SW 1271 (cell line): ENCODE measurements at places on chromosomes 5 and 9.

DNA sequence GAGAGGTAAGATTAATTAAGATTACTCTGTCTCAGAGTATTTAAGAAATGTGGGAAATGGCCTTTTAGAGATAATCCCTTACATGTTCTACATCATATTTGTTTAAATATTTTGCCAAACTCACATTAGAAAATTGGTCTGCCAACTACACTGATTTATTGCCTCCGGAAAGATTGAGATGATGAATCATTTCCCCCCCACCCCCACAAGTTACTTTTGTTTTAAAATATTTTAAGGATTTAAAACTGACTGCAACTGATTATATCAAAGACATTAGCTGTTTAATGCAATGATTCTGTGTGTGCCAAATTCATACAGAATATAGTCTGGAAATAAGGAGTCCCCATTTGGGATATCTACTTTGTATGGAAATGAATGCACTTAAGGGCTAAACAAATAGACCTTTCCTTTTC lies 674.4 kb downstream of the PRR16 start:
- DNase-seq = no peak

DNA sequence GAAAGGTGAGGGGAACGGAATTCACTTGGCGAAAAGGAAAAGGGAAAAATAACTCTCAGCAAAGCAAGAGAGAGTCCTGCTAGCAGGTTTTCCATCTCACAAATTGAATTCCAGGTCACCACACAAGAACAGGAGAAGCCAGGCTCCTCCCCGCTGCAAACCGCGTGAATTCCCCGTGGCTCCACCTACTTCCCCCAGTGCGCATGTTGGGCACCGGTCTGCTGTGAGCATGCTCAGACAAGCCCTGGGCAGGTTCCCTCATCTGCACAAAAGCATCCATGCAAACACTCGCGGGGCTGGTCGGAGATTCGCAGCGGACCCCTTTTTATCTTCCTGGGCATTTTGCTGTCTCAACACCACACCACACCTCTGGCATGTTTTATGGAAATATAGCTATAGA lies 58.5 kb upstream of the S1PR3 start:
- DNase-seq = peak; percentile 34

- DNase-seq = no peak
Observed at GRCh38 chr5:122067390-122067789, 10.7 kb downstream of the LOX start.

- no peak for DNase-seq
Observed at GRCh38 chr5:180648658-180649296, 623 bp downstream of the FLT4 start.

DNA sequence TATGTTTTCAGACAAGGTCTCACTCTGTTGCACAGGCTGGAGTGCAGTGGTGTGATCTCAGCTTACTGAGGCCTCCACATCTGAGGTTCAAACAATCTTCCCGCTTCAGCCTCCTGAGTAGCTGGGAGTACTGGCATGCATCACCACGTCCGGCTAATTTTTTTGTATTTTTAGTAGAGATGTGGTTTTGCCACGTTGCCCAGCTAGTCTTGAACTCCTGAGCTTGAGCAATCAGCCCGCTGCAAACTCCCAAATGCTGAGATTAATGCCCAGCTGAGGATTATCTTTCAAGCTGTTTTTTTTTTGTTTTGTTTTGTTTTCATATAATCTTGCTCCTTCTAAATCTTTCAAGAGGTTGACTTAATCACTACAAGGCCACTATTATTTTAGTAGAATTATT lies 47.3 kb upstream of the SLC28A3 start:
- DNase-seq = no peak

DNA sequence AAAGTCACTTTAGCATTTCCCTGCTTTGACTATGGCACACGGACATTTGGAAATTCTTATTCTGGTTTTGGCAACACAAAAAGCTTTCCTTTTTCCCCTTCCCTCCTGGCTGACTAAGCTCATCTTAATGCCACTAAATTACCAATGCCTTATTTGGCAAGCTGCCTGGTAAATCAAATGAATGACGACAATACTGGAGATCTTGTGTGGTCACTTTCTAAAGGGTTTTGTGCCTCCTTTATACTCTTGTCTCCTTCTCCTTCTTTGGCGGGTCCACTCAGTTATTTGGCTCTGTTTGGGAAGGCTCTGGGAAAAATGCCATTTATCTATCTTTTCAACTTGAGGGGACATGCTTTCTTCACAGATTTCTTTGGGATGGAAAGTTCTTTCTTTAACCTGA lies 34.9 kb downstream of the SH3GL2 start:
- no peak for DNase-seq

- no peak for DNase-seq
Observed at GRCh38 chr5:172525996-172526360, 71.7 kb upstream of the SH3PXD2B start.

DNA sequence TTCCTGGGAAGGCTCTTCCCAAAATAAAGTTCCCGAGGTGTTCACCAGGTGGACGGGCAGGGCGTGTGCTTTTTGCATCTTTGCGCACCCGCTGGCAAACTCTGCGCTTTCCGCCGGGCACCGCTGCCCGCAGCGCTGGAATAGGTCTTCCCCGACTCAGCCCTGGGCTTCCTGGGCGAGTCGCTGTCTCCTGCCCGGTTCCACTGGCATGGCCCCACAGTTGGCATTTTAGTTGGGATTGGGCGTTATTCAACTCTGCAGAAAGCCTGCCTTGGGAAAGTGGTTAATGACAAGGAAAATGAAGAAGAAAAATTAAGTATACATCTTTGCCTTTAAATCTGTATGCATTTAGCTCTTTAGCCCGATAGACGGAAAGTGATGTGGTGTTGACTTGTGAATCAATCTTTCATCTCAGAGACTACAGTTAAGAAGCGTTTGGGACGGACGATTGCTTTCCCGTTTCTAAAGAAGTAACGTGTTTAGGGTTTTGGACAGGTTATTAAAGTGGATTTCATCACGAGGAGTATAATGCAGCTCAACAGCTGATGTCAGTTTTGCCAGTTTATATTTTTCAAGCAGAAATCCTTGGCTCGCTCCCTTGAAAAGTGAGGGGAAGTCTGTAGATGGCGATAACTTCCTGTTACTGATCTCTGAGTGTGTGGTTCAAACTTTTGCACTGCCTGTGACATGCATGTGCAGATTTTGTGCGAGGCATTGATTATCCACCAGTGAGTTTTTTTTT lies 946 bp downstream of the ADCY2 start:
- no peak for DNase-seq

DNA sequence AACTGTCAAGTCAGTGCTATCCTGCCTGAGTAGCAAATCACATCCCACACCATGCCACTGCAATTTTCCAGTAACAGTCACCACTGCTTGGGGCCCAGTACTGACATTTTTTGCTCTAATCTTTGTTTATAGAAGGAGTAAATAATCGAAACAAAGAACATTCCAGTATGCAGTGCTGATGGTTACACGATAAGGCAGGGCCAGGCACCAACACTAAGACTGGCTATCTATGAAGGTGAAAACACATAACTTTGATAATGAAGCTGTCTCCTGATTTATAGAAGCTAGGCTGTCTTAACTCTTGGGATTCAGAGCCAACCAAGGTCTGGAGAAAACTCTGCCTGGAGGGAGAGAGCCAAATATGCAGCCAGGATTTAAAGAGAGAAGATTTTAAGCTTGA lies 365.3 kb downstream of the BNC2 start:
- DNase-seq = no peak

DNA sequence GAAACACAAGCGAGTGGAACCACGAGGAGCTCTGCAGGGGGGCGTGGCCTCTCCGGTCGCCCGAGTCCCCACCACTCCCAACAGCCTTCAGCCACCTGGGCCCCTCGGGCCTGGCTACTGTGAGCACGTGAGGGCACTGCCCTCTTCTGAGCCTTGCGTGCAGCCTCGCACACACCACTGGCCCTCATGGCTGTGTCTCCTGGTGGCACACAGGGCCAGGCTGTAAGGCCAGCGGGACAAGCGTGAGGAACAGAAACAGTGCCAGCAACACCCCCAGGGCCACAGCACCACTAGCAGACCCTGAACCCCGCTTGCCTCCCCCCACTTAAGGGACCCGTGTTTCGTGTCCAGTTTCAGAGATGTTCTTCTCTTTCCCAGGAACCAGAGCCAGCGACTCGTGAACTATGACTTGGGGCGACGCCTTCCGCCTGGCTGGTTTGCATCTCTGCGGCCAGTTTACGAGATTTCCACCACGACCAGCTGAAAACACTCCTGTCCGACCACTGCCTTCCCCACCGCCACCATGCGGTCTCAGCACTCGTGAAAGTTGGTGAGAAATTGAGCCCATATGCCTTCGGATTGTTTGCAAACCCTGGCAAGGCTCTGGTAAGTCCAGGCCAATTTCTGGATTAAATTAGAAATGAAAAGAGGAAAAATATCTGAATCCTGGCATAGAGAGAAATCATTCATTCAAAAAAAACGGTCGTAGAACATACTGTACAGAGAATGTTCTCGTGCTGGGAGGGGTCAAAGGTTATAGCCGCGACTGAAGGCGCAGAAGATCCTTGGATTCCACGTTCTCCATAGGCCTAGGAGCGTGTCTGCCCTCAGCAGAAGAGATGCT lies 135.6 kb downstream of the ZNF354C start:
- DNase-seq = no peak

- DNase-seq = no peak
Observed at GRCh38 chr9:107815782-107816560, 326.4 kb upstream of the KLF4 start.

DNA sequence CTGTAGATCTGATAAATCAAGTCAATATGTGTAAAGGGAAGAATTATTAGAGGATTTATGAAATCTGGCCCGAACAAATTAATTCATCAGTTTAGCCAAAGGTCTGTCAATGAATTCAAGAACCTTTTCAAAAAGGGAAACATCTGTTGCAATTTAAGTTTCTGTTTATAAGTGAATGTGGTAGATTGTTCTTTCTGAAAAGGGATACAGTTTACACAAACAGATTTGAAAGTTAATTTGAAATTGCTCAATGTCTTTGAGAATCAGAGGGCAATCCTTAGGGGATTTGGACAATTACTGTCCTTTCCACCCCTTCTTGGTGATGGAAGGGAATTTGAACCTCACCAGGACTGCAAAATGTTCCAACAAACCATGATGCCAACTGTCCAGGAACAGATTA lies 29.7 kb upstream of the ERCC6L2 start:
- no peak for DNase-seq

- no peak for DNase-seq
Observed at GRCh38 chr9:124855566-124855943, 2.3 kb downstream of the WDR38 start.

GRCh38 chr5:41510176-41510831 lies at the start of gene PLCXD3:
Gene PLCXD3, minus strand, starts transcription at chr5:41510601. Its CDS starts 75 bp downstream, at chr5:41510526.
- DNase-seq = no peak

- no peak for DNase-seq
Observed at GRCh38 chr9:103816146-103816545, 278.0 kb upstream of the SMC2 start.
